ENCODE measurements at places on chromosomes 4 and X.

- DNase-seq: no peak
Observed at GRCh38 chr4:14897217-14897616, 105.1 kb upstream of the CPEB2 start.

DNA sequence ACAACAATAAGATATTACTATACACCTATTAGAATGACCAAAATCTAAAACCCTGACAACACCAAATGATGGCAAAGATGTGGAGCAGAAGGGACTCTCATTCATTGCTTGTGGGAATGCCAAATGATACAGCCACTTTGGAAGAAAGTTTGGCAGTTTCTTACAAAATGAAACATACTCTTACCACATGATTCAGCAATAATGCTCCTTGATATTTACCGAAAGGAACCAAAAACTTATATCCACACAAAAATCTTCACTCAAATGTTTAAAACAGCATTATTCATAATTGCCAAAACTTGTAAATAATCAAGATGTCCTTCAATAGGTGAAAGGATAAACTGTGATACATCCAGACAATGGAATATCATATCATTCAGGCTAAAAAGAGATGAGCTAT, 180.9 kb downstream of the COL25A1 start:
- DNase-seq: no peak

DNA sequence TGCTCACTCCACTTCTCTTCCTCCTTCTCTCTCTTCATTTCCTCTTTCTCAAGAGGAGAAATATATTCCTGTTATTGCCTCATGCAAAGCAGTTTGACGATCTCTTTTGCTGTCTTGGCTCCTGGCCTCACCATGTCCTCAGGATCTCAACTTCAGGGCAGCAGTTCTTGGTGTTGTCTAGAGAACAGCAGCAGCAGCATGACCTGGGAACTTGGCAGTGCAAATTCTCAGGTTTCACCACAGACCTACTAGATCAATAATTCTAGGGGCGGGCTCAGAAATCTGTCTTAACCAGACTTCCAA, 193.4 kb upstream of the EDNRA start:
- DNase-seq: no peak

GRCh38 chr4:168736860-168737805, 240.3 kb downstream of the PALLD start:
- no peak for DNase-seq

GRCh38 chrX:11462136-11462535, 168.9 kb downstream of the AMELX start:
- no peak for DNase-seq

DNA sequence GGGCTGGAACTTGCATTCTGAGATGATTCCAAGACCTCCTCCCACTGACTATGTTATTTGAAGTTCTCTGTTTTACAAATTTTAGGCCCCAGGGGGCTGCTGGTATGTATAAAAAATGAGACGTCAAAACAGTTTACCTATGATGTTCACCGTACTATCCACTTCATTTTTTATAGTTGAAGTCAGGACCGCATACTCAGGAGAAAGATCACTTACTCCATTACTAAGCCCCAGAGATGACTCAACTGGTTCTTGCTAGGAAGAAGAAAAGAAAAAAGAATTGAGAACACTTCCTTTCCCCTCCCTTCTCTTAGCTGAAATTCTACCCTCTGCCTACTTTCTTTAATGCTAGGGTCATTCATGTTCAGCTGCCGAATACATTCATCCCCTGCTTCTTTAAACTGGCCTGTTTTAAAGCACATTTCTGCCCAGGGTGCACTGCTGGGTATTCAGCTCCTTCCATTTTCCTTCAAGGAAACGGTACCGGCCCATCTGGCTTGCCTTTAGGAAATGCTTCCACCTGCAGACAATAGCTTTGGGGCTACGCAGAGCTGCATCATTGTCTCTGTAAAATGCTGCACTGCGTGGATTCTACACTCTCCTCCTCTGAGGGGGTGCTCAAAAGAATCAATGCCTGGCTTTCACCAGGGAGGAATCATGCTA, 66.2 kb downstream of the IRF2 start:
- DNase-seq: no peak

GRCh38 chr4:112185334-112185733, 40.1 kb downstream of the FAM241A start:
- no peak for DNase-seq

- DNase-seq: peak; percentile 50
Observed at GRCh38 chrX:79325263-79325958, 41.7 kb downstream of the ITM2A start.

DNA sequence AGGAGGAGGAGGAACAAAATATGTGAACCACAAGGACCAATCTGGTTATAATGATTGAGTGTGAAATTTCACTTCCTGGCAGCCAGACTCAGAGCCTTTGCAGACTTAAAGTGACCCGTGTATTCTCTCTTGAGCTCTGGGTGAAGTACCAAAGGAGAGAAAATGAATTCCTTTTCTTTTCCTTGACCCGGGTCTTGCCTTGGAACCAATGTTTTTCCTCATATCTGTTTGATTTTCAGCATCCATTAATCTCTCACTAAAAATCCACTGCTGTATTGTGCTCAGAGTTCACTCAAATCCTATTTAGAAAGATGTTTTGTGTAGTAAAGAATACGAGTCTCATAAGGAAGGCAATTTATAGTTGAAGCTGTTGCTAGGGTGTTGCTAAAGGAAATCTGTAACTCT, 78.3 kb upstream of the C1QTNF7 start:
- DNase-seq: no peak

DNA sequence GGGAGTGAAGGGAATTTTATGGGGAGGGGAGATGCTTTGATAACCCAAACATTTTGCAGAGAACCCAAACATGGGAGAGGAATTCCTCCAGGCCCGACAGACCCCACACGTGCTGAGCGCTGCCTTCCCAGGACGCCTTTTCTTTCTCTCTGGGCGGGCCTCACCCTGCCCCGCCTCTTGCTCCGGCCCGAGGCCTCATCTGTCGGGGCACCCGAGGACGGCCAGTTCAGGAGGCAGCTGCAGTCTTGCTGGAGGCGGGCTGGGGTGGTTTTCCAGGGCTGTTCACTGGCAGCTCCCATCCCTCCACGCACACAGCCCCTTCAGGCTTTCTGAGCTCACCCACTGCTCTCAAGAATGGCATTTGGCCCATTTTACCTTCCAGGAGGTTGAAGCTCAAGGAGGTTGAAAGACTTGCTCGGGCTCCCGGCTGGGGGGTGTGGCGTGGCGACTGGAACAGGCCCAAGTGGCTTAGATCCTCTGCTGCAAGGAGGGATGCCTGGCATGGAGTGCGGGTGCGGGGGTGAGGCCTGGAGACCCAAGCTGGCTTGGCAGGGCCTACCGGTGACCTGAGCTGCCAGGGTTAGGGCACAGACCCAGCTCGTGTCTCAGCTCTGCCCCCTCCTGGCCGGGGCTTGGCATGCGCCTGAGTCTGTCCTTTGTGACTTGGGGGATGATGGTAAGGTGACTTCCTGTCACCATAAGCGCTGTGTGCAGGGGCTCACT, 99.2 kb downstream of the PSAPL1 start:
- peak; percentile 9 for DNase-seq

DNA sequence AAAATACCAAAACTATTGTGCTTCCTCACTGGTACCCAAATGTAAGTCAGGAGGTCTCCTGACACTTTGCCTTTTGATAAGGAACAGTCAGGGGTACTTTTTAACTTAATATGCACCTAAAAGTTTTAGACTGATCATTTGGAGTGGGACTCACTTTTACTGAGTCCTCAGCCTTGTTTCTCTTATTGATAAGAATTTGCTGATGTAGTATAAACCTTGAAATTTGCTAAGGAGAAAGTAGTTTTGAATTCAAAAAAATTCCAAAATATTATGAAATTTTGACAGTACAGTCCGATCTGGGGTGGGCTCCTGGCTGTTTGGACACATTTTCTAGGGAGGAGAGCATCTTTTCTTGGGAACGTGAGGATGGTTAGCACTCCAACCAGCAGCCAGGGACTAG, 91.4 kb upstream of the GATB start:
- DNase-seq: no peak

DNA sequence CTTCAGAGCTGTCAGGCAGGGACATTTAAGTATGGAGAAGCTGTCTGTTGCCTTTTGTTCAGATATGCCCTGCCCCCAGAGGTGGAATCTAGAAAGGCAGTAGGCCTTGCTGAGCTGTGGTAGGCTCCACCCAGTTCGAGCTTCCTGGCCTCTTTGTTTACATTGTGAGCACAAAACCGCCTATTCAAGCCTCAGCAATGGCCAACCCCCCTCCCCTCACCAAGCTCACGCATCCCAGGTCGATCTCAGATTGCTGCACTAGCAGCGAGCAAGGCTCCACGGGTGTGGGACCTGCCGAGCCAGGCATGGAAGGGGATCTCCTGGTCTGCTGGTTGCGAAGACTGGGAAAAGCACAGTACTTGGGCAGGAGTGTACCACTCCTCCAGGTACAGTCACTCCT, 59.3 kb downstream of the ZNF674 start:
- peak; percentile 25 for DNase-seq

GRCh38 chr4:16227462-16227868, 1.2 kb upstream of the TAPT1 start:
- DNase-seq: peak; percentile 20

- no peak for DNase-seq
Observed at GRCh38 chr4:8010618-8011017, 71.0 kb upstream of the AFAP1 start.

DNA sequence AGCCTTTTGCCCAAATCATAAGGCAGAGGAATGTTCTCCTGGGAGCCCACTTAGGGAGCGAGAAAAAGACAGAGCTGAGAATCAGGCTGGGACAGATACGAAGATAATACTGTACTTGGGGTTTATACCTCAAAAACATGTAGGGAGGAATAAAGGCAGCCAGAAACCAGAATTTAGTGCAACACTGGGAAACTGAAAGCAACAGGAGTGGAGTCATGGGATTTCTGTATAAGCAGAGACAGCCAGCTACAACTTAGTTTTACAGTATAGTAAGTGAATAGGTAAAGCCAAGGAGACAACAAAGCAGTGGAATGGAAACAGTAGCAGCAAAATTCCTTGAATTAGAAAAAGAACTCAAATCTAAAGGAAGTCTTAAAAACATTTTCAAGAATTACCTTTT, 413.2 kb downstream of the FAT4 start:
- no peak for DNase-seq

GRCh38 chr4:5615496-5616075, 92.8 kb downstream of the EVC2 start:
- DNase-seq: no peak

GRCh38 chr4:126956184-126956897, 676.4 kb upstream of the INTU start:
- no peak for DNase-seq

GRCh38 chr4:126404549-126404948, 1089.8 kb downstream of the FAT4 start:
- no peak for DNase-seq

DNA sequence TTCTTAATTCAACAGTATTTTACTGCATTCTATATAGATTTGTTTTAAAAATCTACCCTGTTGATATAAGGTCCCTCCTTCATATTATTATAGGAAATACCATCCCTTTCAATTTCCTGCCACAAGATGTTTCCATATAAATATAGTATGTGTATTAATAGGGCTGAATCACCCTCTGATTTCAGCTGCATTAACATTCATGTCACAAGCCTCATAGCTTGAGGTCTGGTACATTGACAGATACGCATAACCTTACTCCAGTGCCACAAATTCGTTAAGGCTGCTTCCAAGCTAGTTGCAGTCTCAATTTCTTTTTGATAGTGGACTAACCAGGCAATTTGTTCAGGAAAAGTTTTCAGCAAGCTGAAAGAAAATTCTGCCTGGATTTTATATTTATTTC, 128.4 kb downstream of the KLHL34 start:
- DNase-seq: no peak

- peak; percentile 54 for DNase-seq
Observed at GRCh38 chr4:73259571-73260090, 1.0 kb upstream of the ANKRD17 start.

GRCh38 chr4:159655547-159655946, 552.7 kb downstream of the RAPGEF2 start:
- DNase-seq: no peak

DNA sequence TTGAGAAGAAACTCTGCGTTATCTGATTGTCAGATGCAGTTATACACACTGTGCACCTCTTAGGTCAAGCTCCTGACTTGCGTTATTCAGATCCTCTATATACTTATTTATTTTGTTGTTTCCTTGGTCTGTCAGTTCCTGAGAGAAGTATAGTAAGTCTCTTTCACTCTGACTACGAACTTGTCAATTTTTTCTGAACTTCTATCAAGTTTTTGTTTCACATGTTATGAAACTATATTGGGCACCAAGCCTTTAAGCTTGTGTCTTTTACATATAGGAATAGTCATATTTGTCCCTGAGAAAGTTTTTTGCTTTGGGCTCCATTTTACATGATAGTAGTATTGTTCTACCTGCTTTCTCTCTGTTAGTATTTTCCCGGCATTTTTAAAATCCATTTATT, 31.7 kb downstream of the ZNF275 start:
- no peak for DNase-seq

DNA sequence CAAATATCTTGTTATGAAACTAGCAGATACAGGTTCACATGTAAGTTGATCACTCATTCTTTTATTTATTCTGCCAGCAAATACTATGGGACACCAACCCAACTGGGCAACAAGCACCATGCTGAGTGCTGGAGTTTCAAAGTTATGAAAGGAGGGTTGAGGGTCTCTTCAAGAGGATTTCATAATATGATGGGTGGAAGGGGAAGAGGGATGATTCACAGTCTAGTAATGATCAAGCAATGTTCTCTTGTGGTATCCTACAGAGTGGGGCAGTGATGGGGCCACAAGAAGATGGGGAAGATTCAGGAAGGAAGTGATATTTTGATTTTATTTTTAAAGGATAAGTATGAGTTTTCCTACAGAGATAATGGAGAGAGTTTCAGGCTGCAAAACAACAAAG, 46.2 kb upstream of the TXK start:
- no peak for DNase-seq

GRCh38 chrX:652341-652741, 21.8 kb downstream of the SHOX start:
- no peak for DNase-seq

DNA sequence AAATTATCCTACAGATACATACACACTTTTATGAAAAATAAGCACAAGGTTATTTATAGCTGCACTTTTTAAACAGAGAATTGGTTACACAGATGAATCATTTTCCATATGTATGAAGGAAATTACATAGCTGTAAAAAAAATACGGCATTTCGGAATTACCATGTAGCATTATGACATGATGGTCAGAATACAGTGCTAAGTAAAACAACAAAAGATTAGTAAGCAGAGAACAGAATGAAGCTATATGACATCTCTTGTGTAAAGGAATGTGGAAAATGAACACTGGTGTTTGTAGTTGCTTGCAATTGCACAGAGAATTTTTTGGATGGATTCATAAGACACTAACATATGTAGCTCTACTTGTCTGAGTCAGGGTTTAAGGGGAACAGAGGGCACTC, 1222.0 kb upstream of the PRKX start:
- DNase-seq: no peak

- no peak for DNase-seq
Observed at GRCh38 chr4:89316931-89317366, 9.3 kb upstream of the GPRIN3 start.

DNA sequence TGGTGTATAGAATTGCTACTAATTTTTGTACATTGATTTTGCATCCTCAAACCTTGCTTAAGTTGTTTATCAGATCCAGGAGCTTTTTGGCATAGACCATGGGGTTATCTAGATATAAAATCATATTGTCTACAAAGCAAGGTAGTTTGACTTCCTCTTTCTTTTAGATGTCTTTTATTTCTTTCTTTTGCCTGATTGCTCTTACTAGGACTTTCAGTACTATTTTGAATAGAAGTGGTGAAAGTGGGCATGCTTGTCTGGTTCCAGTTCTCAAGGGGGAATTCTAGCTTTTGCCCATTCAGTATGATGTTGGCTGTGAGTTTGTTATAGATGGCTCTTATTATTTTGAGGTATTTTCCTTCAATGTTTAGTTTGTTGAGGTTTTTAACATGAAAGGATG, 187.9 kb upstream of the LCORL start:
- no peak for DNase-seq

Data from CD4-positive, alpha-beta memory T cell (primary cell).